ENCODE measurements at places on chromosomes 4 and X.

DNA sequence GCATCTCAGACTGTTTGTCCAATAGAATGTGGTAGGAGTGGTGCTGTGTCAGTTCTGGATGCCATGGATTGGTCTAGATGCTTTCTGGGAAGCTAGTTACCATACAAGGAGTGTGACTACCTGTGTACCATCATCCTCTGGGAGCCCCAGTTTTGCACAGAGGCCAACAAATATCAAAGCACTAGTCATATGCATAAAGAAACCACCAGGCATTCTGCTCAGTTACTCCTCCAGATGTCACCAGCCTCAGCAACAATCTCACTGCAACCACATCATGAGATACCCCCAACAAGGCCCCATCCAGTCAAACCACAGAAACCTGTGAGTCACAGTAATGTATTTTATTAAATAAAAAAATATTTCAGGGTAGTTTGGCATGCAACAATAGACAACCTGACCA lies 435.8 kb upstream of the CPEB2 start:
- peak; percentile 58 for DNase-seq

DNA sequence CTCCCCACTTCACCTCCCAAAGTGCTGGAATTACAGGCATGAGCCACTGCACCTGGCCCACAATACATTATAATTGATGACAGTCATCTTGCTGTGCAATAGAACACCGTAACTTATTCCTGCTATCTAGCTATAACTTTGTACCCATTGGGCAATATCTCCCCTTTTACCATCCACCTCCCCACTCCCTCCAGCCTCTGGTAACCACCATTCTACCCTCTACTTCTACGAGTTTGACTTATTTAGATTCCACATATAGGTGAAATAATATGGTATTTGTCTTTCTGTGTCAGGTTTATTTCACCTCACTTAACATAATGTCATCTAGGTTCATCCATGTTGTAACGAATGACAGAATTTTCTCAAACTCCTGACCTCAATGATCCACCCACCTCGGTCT lies 8.2 kb upstream of the TEX11 start:
- DNase-seq: no peak

GRCh38 chr4:168212656-168213055 lies 105.9 kb downstream of the DDX60 start:
- no peak for DNase-seq

DNA sequence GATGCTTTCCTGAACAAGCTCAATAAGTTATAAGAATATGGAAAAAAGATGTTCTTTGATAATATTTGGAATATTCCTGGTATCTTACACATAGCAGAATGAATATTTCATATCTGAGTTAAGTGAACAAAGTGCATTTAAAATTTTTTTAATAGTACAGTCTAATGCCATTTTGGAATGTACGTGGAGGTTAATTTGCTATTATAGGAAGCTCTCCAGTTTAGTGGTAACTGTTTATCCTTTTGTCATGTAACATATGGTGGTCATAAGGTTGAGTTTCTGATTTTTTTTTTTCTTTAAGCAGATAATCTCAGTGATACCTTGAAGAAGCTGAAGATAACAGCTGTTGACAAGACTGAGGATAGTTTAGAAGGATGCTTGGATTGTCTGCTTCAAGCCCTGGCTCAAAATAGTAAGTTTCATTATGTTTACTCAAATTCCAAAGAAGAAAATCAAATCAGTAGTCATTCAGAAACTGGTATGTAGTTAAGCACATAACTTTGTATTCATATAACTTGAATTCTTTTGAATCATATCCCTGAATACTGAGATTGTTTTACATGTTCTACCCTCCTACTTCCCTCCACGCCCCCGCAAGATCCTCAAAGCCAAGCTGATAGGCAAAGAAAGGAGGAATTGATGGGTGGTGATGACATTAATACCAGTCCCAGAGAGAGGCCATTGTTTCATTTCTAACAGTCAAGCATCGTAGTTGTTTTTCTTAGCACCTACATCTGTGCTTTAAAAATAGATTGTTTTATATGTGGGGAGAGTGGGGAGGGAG lies 32.1 kb downstream of the RAP1GDS1 start:
- peak; percentile 22 for DNase-seq

GRCh38 chr4:179165000-179165738 lies 1722.9 kb upstream of the AGA start:
- DNase-seq: no peak

- DNase-seq: no peak
Observed at GRCh38 chr4:80072228-80072743, 743 bp downstream of the ANTXR2 start.
